Bronchial smooth muscle cell (primary cell): ENCODE measurements at places on chromosomes 5 and 9. TPM values are rescaled to one million over a fixed set of nuclear protein-coding genes. Genes with fewer than 3 reads are reported as not detected.

TLX3 gene
- not detected in 2 replicates for total RNA-seq

PTPN3 gene
- total RNA-seq = under 0.01 and 0.17 TPM in 2 replicates

HTR1A gene
- total RNA-seq = not detected in 2 replicates

SMIM27 gene
- total RNA-seq = 6.5 and 7.7 TPM in 2 replicates

ENTPD8 gene
- total RNA-seq = under 0.01 TPM in 1 of 2 replicates, not detected in the other

GPR107 gene
- total RNA-seq = 18.8 and 52.9 TPM in 2 replicates

C5orf58 gene
- not detected in 2 replicates for total RNA-seq

PCDHGA3 gene
- 1.0 and 1.9 TPM in 2 replicates for total RNA-seq

SPINK6 gene
- not detected in 2 replicates for total RNA-seq

CDK5RAP2 gene
- 22.9 and 28.3 TPM in 2 replicates for total RNA-seq

KIF4B gene
- under 0.01 and 0.09 TPM in 2 replicates for total RNA-seq

PCDH1 gene
- under 0.01 and 0.26 TPM in 2 replicates for total RNA-seq

CORO2A gene
- total RNA-seq = under 0.01 TPM in 2 replicates

SUSD3 gene
- total RNA-seq = 0.32 and 0.94 TPM in 2 replicates

ZNF454 gene
- 2.8 and 3.0 TPM in 2 replicates for total RNA-seq

TAF1L gene
- total RNA-seq = under 0.01 TPM in 2 replicates

HAVCR2 gene
- 0.16 and 3.3 TPM in 2 replicates for total RNA-seq

OCLN gene
- total RNA-seq = 0.26 and 0.32 TPM in 2 replicates

FAT2 gene
- total RNA-seq = under 0.01 and 0.09 TPM in 2 replicates
